ENCODE measurements at places on chromosomes 2 and 18. TPM values are rescaled to one million over a fixed set of nuclear protein-coding genes. Genes with fewer than 3 reads are reported as not detected.

MAPK4 gene
- not detected for total RNA-seq

ABCG5 gene
- not detected for total RNA-seq

SLC30A3 gene
- 0.88 TPM for total RNA-seq

PDCD1 gene
- 25.4 TPM for total RNA-seq

DSG1 gene
- not detected for total RNA-seq

SERPINB12 gene
- not detected for total RNA-seq

MC5R gene
- total RNA-seq: not detected

ALLC gene
- not detected for total RNA-seq

ABHD1 gene
- total RNA-seq: 0.56 TPM

RAPGEF4 gene
- 1.0 TPM for total RNA-seq

RAMP1 gene
- not detected for total RNA-seq

SNRNP200 gene
- 193 TPM for total RNA-seq

FAM237A gene
- not detected for total RNA-seq

MTCL1 gene
- total RNA-seq: 0.66 TPM

ALKAL2 gene
- total RNA-seq: 0.95 TPM

GALNT5 gene
- total RNA-seq: not detected

CARF gene
- 8.5 TPM for total RNA-seq

ITPRIPL1 gene
- total RNA-seq: 15.5 TPM

Measured in activated naive CD4-positive, alpha-beta T cell treated with anti-CD3 and anti-CD28 coated beads, Interleukin-2, amount 50 U/mL, for 72 hours (primary cell).